ENCODE measurements at places on chromosomes 4 and X.

- no peak for DNase-seq
Observed at GRCh38 chrX:53044995-53045394, 3.6 kb upstream of the GPR173 start.

GRCh38 chr4:792626-793092 lies 33.3 kb downstream of the CPLX1 start:
- DNase-seq: no peak

DNA sequence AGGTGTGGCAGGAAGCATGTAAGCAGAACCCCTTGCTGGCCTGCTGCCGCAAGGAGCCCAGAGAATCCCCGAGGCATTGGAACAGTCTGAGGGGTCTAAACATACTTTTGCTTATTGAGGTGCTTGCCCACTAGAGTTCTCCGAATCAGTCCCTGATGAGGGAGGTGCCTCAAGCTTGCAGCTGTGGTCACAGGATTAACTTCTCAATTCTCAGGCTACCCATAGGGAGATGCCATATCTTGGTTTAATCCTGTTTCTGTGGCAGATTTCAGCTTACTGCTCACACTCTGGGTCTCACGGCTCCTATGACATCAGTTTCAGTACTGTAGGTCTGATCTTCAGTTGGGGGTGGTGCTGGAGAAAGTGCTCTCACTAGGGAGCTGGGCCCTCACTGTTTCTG lies 39.9 kb downstream of the CCNG2 start:
- DNase-seq: peak; percentile 62

- DNase-seq: no peak
Observed at GRCh38 chr4:13944095-13944511, 316.6 kb upstream of the BOD1L1 start.

GRCh38 chr4:121526509-121526908 lies 145.7 kb upstream of the QRFPR start:
- no peak for DNase-seq

Data from KBM-7 (cell line).